ENCODE measurements at places on chromosomes 7 and 10. TPM values are rescaled to one million over a fixed set of nuclear protein-coding genes. Genes with fewer than 3 reads are reported as not detected.

Gene DRGX
- not detected for total RNA-seq

Gene COBL
- total RNA-seq: not detected

Gene HECTD2
- total RNA-seq: 3.8 TPM

Gene JMJD1C
- total RNA-seq: 87.6 TPM

Gene ADRA2A
- not detected for total RNA-seq

Data from activated CD8-positive, alpha-beta memory T cell treated with anti-CD3 and anti-CD28 coated beads, Interleukin-2, amount 10 ng/mL, durations not matched to agents 7 days and 5 days (primary cell).